ENCODE measurements at places on chromosomes 7 and 10. TPM values are rescaled to one million over a fixed set of nuclear protein-coding genes. Genes with fewer than 3 reads are reported as not detected.

The GIMAP5 gene
- 21.4 TPM for total RNA-seq

The HECW1 gene
- total RNA-seq, result not detected

The MARCHF5 gene
- 10.4 TPM for total RNA-seq

The AVPI1 gene
- 5.2 TPM for total RNA-seq

The SCIN gene
- total RNA-seq, result 1.0 TPM

The ARF5 gene
- 59.5 TPM for total RNA-seq

The MYL7 gene
- 21.4 TPM for total RNA-seq

The LRIT1 gene
- not detected for total RNA-seq

The HYAL4 gene
- under 0.01 TPM for total RNA-seq

Measured in skeletal muscle tissue (tissue), 5 donors.